ENCODE measurements at places on chromosomes 2 and 18.

- DNase-seq: no peak
Observed at GRCh38 chr2:10305715-10306114, 3.0 kb downstream of the HPCAL1 start.

- no peak for DNase-seq
Observed at GRCh38 chr2:209937893-209938292, 64.5 kb upstream of the RPE start.

DNA sequence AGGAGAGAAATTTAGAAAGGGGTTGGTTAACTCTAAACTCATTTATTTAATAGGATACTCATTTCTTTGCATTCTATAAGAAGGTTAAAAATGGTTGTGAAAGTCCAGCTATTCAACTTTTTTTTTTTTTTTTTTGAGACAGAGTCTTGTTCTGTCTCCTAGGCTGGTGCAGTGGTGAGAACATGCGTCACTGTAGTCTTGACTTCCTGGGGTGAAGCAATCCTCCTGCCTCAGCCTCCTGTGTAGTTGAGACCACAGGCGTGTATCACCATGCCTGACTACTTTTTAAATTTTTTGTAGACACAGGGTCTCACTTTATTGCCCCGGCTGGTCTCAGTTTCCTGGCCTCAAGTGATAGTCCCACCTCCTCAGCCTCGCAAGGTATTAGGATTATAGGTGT, 11.9 kb downstream of the ELP2 start:
- no peak for DNase-seq

GRCh38 chr2:179224361-179224760, 40.3 kb downstream of the SESTD1 start:
- no peak for DNase-seq

DNA sequence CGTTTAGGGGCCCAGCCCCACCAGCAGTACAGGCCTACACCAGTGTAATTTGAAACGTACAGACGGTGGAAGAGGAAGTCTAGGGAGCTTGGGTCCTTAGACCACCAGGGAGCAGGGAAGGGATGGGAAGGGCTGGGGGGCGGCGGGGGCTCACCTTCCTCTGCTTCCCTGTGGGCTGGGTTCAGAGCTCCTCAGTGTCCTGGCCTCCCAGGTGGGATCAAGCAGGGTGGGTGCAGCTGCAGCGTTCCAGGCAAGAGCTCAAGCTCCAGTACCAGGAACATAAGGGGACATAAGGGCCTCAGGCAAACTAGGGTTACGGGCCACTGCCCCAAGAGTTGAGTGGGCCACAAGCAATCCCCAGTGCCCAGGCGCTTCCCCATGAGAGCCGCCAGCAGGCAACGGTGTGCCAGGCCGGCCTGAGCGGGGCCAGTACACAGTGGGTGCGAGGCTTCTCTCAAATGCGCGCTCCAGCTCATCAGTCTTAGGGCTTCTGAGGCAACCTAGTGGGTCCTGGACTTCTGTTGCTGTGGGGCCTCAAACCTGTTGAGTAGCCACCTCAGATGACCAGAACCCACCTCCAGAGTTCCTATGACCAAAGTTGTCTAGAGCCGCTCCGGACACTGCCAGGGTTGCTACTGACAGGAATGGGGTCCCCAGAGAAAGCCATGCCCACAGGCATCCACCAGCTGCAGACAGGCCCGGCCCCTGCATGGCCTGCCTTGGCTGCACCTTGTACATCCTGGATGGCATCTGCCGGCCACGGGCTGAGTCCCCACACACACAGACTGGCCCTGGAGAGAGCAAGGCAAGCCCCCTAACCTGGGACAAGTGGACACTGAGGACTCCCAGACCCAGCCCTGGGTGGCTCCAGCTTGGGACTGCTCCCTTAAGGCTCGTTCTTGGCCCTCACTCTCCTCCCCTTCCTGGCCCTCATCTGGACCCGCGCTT, 5.2 kb downstream of the ANKRD23 start:
- no peak for DNase-seq

DNA sequence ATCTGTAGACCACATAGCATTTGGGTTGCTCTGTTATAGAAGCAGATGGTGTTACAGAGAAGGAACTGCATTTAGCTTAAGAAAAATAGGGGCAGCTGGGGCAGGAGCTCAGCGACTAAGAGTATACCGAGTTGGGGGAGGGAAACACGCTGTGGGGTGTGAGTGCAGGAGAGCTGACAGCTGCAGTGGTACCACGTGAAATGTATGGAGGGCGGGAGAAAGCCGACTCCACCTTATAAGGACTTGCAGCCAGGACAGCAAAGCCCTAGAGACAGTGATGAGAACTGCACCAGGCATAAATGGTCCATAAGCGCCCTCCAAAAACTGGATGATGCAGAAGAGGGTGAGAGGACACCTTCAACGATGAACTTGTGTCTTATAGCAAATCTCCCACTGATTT, 237.6 kb downstream of the PRKCE start:
- no peak for DNase-seq

DNA sequence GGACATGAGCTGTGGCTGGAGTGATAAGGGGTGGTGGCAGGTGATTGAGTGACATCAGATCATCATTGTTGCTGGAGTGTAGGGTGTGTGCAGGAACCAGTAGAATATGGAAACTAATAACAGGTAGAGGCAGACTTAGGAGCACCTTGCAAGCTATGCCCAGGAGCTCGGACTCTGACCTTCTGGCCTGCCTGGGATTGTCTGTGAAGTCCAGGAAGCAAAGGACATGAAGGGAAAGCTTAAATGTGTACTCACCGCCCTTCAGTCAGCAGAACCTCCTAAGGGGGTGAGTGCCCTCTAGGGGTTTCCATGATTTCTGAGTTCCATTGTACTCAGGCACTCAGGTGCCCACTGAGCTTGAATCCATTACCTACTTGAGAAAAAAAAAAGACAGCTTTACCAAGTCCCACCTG, 104.2 kb downstream of the CRIM1 start:
- DNase-seq: peak; percentile 67

GRCh38 chr2:190378880-190379237, 29.3 kb upstream of the MFSD6 start:
- no peak for DNase-seq

DNA sequence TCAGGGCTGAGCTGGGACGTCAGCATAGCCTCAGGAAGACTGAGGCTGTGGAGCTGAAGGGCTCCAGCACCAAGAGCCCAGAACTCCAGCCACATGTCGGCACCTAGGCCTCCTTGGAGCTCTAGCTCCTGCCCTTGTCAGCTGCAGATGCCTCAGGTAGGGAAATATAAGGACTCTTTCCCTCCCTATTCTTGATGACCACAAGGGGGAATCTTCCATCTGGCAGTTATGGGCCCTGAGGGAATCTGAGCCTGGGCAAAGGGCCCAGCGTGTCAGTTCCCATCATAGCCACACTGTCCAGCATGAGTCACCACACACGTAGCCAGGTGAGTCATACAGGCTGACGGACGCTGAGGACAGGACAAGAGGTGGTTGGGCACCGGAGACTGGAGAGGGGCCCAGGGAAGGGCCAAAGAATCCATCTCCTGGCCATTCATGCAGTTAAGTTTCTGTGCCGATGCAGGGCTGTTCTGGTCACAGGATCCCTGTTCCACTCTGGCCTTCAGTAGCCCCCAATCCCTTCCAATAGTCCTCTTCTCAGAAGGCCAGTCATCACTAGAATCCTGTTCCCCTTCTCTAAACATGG, 1.8 kb downstream of the MPV17 start:
- peak; percentile 99 for DNase-seq
